ENCODE measurements at places on chromosomes 13 and 19. TPM values are rescaled to one million over a fixed set of nuclear protein-coding genes. Genes with fewer than 3 reads are reported as not detected.

The BICRA gene
- total RNA-seq: 35.6 TPM

The ZNF77 gene
- 7.9 TPM for total RNA-seq

The ZNF865 gene
- 21.4 TPM for total RNA-seq

DNA sequence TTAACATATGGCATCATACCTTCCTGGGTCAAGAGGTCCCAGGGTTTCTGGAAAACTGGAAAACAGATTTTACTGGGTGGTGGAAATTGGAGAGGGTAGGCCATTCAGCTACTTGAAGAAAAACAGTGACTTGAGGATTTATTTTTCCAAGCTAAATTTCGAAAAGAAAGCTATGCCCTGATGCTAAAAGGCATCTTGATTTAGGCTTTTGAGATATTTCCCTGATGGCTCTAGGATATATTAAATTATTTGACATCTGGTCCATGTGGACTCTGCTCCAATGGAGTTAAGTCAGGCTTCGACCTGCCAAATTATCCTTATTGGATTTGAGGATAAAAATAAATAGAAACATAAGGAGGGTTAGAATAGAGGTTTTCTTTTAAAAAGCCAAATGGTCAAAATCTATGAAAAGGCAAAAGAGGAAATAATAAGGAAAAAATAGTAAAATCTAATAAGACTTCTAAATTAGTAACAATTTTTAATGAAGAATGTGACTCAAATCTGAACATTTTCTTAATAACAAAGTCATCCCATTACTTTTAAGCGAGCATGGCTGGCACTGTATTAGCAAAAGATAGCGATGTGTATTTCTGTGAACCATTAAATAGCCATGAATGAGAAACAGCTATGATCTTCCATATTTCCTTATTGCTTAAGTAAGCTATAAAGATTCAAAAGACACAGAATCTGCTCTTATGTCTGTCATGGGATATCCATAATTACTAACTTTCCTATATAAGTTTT, 190.0 kb upstream of the MIR17HG start:
- no peak for DNase-seq

DNA sequence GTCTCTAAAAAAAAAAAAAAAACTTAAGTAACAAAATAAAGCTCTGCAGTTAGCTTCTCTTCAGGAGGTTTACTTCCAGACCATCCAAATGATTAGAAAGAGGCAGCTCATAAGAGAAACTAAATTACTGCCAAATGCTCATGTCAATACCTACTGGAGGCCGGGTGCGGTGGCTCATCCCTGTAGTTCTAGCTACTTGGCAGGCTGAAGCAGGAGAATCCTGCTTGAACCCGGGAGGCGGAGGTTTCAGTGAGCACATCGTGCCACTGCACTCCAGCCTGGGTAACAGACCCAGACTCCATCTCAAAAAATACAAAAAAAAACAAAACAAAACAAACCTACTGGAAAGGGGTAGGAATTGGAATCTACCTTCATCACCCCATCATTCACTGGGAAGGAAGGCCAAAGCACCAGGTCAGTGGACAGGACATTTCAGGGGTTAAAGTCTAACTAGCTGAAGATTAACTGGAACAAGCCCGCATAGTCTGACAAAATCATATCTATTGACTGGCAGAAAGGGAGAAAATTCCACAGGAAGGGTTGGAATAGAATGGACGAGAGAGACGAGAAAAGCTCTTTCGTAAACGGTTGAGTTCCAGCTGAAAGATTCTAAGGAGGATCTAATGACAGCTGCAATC, 1.3 kb downstream of the ZFP14 start:
- DNase-seq: no peak

- no peak for DNase-seq
These were observed 752.5 kb upstream of the SGCG start for GRCh38 chr13:22428188-22428828.

DNA sequence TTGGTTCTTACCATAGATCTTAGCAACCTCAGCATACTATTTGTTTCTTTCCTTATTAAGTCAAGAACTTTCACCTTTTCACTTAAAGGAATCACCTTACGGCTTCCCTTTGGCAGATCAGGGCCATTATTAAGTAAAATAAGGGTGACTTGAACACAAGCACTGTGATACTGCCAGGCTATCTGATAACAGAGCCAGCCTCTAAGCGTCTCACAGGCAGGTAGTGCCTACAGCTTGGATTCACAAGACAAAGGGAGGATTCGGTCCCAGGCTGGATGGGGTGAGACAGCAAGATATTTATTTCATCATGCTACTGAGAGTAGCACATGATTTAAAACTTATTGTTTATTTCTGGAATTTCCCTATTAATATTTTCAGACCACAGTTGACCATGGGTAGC, 218.6 kb downstream of the FOXO1 start:
- DNase-seq: no peak

DNA sequence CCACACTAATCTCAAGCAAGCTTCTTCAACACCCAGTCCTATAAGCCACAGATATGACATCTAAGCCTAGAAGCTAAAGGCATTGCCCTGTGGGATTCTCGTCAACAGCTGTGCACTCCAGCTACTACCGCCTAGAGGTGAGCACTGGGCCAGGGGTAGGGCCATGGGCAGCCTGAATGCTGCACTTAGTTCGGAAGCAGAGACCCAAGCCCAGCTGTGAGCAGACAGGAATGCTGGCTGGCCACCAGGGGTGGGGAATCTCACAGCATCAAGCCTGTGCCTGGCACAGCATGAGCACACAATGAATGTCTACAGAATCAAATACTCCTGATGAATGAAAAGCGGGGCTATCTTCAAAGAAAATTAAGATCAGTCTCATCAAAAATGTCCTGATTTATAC, 167.5 kb upstream of the UBL3 start:
- DNase-seq: no peak

DNA sequence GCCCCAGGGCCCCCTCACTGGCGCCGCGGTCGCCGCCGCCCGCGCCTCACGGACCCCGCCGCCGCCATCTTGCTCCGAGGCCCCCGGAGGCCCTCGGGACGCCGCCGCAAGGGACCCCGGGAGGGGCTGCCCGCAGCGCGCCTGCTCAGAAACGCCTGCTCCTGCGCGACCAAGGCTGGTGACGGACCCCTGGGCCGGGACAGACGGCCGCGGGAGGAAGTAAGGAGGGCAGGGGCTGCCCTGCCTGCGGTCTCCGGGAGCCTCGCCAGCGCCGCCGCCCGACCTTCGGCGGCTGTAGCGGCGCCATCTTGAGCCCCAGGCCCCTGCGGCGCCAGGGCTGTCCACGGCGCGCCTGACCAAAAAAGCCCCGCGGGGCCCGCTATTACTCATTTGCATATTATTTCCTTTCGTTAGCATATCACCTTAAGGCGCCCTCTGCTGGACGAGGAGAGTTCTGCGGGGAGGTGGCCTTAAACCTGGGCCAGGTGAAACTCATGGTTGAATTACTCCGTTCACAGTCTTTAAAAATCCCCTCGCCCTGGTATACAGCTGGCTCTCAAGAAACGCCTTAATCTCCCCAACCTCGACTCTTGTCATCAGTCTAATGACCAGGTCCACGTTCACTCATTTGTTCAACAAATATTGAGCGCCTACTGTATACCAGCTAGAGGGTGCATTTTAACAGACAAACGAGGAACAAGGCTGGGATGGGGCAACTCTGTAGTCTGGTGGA, at the start of gene REXO1:
TSS of gene REXO1 (minus strand) at position 85 of the 733 bp plus-strand sequence. CDS start 125 bp downstream, outside the sequence.
- peak; percentile 92 for DNase-seq

GRCh38 chr13:81031996-81032395, 691.1 kb upstream of the SPRY2 start:
- DNase-seq: no peak

DNA sequence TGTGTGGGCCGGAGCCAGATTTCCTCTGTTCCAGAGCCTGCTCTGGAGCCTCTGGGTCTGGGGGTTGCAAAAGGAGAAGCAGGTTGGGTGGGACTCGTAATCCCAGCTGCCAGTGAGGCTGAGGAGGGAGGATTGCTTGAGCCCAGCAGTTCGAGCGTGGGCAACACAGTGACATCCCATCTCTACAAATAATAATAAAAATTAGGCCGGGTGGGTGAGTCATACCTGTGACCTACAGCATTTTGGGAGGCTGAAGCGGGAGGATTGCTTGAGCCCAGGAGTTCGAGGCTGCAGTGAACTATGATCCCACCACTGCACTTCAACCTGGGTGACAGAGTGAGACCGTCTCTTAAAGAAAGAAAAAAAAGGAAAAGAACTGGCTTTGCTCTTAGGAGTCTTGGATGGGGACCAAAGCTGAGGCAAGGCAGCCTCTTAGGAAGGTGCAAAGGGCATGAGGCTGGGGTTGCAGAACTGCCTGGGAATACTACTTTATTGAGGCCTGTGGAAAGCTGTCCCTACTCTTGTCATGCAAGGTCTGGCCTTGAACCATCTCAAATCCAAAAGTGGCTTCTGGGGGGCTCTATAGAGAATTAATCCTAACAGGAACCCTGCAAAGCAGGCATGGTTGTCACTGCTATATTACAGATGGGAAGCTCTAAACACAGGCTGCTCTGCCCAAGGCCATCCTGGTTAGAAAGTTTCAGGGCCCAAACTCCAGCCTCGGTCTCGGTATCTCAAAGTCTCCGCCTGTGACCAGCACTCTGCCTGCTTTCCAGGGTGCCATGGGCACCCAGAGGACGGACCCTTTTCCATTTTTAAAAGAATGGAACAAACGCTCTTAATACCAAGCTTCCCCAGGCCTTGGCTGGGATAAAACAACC, 880 bp upstream of the C19orf12 start:
- DNase-seq: no peak

- peak; percentile 94 for DNase-seq
These were observed 2.1 kb downstream of the ING1 start for GRCh38 chr13:110715395-110716246.

- no peak for DNase-seq
These were observed 3.3 kb upstream of the KLK15 start for GRCh38 chr19:50836543-50837195.

DNA sequence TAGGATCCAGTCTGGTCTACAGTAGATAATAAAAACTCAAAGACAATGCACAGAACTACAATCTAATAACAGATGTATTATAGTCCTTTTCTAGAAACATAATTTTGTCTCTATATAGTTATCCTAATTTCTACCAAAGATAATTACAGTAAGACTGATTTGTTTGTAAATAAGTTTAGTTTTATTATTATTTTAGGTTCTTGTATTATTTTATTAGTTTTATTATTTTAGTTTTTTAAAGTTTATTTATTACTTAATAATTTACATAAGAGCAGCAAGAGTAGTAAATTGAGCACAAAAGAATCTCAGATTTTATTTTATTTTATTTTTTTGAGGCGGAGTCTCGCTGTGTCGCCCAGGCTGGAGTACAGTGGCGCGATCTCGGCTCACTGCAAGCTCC, 22.3 kb upstream of the ZNF227 start:
- DNase-seq: no peak

GRCh38 chr13:87656306-87656705, 14.9 kb upstream of the SLITRK5 start:
- DNase-seq: no peak

- no peak for DNase-seq
These were observed 37.0 kb upstream of the CCNA1 start for GRCh38 chr13:36395280-36395679.

GRCh38 chr19:54470991-54471782, 1.9 kb downstream of the CDC42EP5 start:
- DNase-seq: no peak

GRCh38 chr19:53903055-53903680, 5.9 kb upstream of the CACNG7 start:
- DNase-seq: peak; percentile 57

- peak; percentile 42 for DNase-seq
These were observed 37.5 kb downstream of the SUGP2 start for GRCh38 chr19:18995804-18996241.

DNA sequence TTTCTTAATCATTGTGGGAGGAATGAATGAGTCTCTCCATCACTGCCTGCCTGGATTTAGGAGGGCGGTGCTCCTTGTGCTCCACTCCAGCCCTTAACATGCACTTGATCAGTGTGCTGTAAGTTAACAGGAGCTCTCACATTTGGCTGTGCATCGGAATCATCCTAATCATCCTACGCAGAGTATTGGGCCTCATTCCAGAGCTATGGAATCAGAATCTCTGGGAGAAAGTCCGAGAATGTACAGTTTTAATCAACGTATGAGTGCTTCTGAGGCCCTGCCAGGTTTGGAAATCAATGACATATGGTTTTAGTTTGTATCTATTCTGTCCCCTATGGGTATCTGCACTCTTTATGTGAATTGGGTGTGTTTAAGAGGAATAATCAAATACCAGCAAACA, 34.9 kb upstream of the DCLK1 start:
- no peak for DNase-seq

All from mesothelial cell of epicardium (in vitro differentiated cells).